Dermis blood vessel endothelial cell (primary cell): ENCODE measurements at places on chromosomes 12 and 14.
A peak's percentile ranks its signal among the peaks of the same experiment; 100 is the strongest.

DNA sequence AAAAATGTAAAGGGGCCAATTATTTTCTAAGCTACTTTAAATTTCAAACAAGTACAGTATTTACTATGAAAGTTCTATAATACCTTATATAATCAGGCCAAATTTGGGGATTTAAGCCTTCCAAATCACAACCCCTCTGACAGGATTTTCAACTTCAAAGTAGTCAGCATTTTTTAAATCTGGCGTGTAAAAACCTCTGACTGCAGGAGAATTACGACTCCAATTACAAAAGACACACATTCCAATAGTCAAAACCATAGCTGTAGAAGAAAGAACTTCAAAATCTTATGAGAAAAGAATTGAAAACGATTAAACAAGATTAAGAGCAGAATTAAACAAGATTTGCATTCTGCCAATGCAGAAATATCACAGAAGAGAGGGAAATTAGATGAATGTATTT is 12.7 kb downstream of the OSBPL8 start:
- DNase-seq = no peak

DNA sequence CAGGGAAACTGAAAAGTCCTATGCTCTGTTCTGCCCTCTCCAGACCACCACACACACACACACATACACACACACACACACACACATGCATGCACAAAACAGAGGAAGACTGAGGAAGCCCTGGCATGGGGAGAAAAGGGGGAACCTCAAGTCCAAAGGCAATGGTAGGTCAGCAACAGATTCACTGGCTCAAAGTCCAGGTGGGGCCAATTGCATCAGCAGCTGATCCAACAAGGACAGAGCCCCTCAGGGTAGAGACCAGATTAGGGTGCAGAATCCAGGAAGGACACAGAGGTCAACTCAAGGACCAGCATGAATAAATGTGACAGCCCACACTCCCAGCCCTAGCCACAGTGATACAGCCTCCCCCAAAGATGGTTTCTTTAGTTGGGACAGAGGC is 425.0 kb upstream of the SOX5 start:
- DNase-seq = no peak

DNA sequence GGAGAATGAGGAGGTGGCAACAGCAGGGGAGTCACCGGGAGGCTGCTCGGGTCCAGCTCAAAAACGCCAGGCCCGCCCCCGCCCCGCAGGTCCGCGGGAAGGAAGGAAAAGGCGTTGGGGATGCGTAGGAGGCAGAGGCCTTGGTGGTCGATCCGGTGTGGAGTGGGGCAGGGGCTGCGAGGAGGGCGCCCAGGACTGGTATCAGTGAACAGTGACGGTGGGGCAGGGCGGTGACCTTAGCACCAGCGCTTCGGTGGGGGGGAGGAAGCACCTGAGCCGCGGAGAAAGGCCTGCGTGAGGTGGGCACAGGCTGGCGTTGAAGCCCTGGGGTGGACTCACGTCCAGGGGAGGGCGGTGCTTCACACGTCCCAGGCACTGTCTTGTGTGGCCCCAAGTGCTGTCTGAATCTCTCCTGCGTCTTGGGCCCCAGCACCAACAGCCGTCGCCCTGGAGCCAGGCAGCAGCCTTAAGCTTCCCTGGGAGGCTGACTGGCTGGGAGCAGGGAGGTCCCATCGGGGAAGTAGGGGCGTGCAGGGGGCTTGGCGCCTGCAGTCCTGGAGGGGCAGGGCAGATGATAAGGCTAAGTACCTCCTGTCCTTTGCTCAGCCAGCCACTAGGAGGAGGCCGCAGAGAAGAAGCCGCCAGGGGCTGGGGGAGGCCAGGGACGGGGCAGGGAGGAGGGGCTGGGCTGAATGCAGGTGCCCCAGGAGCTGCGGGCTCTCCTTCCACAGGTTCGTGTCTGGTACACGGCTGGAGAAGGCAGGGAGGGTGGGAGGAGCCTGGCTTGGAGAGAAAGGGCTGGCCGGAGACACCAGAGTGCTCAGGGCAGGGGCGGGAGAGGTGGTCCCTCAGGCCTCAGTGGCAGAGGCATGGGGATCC is 26.5 kb downstream of the ZBTB42 start:
- DNase-seq = peak; percentile 70

- DNase-seq = no peak
Observed at GRCh38 chr12:27865421-27865820, 85.4 kb upstream of the MANSC4 start.

DNA sequence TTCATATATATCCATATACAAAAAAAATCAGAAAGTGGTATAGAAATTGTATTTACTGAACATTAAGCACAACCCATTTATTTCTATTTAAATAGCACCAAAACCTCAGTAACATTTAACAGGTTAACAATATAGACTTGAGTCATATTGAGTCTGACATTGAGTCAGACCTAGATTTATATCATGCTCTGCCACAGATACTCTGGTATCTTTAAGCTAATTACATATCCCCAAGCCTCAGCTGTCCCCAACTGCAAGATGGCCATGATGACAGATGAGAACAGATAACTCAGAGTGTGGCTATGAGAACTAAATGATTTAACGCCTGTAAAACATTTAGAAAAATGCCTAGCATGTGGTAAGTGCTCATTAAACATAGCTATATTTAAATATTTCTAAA is 40.3 kb downstream of the IFNG start:
- DNase-seq = no peak

DNA sequence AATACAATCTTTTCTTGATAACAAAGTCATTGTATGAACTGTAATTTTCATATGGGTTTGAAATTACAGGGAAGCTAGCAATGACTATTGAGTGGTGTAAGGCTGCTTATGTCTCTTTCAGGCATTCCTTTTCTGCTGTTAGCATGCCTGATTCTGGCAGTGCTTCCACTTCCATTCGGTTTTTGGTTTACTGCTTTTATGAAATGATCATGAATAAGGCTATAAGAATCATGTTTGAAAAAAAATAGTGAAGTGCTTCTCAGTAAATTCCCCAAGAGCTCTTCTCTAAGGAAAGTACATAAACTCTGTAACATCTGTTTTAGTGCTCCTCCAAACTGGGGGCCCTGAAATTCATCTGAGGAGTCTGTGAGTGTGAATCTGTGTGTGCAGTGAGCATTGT is 434.0 kb upstream of the RGS6 start:
- DNase-seq = no peak

DNA sequence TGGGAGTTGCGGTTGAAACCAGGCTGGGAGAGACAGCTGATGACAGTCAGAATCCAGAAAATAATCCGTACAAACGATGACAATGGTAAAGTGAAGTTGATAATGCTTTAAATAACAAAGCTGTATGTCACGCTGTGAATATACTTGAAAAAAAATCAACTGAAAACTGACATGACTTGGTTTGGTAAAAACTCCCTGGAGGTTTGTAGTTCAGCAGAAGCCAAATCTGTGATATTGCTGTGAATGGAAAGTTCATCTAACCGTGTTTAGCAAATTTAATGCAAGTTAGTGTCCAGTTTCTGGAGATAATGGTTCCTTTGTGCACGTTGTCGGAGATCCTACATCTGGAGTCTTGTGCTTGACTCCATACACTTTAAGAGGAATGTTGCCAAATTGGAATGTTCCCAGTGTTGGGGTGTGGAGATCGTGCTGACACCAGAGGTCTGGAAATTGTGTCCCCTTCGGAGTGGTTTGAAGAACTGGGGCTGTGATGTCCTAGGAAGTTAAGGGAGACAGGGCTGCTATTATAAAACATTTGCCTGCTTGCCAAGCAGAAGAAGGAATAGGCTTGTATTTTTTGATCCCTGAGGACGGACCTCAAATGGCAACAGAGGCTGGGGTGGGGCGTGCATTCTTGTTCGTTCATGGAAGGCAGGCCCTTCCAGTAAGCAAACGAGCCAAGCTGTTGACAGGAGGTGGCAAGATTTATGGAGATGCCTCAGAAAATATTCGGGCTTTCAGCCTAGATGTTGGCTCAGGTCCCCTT is 30.6 kb downstream of the PPFIBP1 start:
- DNase-seq = peak; percentile 60

DNA sequence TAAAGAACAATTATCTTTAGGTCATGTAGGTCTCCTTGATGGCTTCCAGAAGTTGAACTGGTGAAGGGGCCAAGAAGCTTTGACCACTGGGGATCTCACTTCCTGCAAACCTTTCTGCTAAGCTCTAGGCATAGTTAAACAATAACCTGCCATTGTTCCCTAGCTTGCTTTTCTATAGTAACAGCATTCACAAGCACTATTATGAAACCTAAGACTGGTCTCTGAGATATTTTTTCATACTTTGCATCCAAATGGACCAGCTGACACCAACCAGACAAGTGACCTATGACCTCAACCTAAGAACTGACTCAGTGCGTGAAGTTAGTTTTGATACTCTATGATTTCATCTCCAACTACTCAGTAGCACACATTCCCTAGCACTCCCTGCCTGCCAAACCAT is 129.1 kb downstream of the PTPRB start:
- peak; percentile 32 for DNase-seq

- DNase-seq = no peak
Observed at GRCh38 chr12:72677139-72677538, 405.0 kb downstream of the TRHDE start.

DNA sequence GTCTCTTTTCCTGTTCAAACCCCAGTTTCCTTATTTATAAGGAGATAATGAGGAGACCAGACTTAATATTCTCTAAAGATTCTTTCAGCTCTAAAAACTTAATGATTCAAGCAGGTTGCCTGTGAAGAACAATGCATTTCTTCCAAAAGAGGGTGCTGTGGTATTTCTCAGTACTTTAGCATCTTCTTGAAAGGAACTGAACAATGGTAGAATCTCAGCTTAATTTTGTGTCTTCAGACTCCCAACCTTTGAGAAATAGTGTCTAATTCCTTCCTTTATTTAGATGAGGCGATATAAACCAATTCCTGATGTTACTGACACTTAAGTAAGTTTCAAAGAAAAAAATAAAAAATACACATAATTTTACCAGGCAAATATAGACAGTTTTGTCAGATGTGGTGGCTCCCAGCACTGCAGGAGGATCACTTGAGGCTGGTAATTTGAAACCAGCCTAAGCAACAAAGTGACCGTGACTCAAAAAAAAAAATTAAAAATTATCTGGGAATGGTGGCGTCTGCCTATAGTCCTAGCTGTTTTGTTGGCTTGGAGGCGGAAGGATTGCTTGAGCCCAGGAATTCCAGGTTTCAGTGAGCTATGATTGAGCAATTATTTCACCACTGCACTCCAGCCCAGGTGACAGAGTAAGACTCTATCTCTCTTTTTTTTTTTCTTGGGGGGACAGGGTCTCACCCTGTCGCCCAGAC is 76.9 kb upstream of the PSMA6 start:
- DNase-seq = peak; percentile 74

- peak; percentile 43 for DNase-seq
Observed at GRCh38 chr14:22510527-22511110, 78.4 kb downstream of the DAD1 start.

DNA sequence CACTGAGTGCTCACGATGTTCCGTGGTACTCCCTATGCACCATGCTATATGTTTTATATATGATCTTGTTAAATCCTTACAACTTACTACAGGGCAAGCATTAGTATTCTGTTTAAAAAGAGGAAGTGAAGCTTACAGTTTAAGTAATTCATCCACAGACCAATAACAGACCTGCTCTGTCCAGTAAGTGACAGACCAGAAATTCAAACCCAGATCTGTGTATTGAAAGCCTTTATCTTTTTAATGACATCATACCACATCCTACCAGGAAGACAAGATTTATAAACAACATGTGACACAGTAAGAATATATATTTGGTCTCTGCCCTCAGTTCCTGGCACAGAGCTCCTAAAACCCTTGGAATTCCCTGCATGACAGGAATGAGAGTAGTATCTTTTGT is 206.5 kb downstream of the STXBP6 start:
- no peak for DNase-seq

GRCh38 chr12:129610601-129611120 is 293.2 kb downstream of the TMEM132D start:
- DNase-seq = no peak

DNA sequence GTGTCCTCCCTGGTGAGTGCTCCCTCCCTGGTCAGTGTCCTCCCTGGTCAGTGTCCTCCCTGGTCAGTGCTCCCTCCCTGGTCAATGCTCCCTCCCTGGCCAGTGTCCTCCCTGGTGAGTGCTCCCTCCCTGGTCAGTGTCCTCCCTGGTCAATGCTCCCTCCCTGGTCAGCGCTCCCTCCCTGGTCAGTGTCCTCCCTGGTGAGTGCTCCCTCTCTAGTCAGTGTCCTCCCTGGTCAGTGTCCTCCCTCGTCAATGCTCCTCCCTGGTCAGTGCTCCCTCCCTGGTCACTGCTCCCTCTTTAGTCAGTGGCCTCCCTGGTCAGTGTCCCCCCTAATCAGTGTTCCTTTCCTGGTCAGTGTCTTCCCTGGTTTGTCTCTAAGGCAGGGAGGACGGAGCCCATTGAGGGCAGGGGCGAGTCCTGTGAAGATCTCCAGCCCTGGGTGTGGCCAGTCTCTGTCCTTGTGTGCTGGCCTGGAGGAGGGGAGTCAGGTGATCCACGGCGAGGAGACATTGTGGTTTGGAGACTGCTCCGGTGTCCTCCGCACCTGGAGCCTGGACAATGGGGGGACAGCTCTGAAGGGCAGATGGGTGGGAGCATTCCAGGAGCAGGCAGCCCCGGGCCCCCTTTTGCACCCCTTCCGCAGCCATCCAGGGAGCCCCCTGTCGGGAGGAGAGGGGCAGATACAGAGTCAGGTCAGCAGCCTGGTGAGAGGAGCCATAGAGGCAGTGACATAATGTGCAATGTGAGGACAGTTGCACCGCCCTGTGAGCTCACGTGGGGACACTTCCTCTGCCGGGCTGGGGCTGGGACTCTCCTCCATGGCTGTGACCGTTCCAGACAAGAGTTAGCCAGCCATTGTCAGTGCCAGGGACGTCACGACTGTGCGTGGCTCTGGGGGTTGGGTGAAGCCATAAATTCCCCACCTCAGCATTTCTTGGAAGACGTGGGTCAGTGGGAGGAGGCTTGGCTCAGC is 93.4 kb downstream of the ADGRD1 start:
- DNase-seq = no peak

DNA sequence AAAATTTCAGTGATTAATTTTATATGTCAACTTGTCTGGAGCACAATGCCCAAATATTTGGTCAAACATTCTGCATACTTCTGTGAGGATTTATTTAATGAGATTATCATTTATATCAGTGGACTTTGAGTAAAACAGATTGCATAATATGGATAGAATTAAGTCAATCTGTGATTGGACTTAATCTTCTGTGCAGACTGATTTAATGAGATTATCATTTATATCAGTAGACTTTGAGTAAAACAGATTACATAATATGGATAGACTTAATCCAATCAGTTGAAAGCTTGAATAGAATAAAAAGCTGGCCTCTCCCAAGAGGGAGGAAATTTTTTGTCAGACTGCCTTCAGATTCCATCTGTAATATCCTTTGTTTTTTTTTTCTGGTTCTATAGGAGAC is 1413.2 kb downstream of the LRFN5 start:
- DNase-seq = no peak

- DNase-seq = no peak
Observed at GRCh38 chr14:99420711-99421110, 59.9 kb downstream of the SETD3 start.
